Natural killer cell (primary cell): ENCODE measurements at places on chromosomes 13 and 19. TPM values are rescaled to one million over a fixed set of nuclear protein-coding genes. Genes with fewer than 3 reads are reported as not detected.

CYP2F1 gene
- 0.93 TPM for total RNA-seq

EDDM13 gene
- total RNA-seq, result 2.6 TPM

RUVBL2 gene
- total RNA-seq, result 23.6 TPM

FXYD1 gene
- not detected for total RNA-seq

DIS3 gene
- total RNA-seq, result 33.6 TPM

SMIM24 gene
- total RNA-seq, result not detected

FFAR2 gene
- total RNA-seq, result 0.70 TPM

GJA3 gene
- 0.18 TPM for total RNA-seq

ZNF429 gene
- total RNA-seq, result 21.0 TPM
